ENCODE measurements at places on chromosomes 4 and X.

DNA sequence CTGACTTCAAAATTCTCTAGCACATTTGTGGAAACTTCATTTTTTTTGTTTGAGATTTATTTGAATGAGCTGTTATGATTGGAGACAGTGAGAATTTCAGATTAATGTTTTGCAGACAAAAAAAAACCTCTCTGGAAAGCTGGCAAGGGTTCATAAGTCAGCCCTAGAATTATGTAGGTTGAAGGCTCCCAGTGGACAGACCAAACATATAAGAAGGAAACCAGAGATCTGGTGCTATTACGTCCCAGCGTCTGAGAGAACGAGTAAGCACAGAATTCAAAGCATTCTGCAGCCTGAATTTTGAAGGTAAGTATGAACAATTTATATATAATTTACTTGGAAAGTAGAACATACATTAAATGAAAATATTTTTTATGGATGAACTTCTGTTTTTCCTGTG, at the start of gene AGTR2:
TSS of gene AGTR2 (plus strand) at position 234 of the 400 bp plus-strand sequence. CDS start 1,537 bp downstream, outside the sequence.
- DNase-seq, result no peak

GRCh38 chr4:24472161-24472510, 112.2 kb downstream of the DHX15 start:
- DNase-seq, result no peak

DNA sequence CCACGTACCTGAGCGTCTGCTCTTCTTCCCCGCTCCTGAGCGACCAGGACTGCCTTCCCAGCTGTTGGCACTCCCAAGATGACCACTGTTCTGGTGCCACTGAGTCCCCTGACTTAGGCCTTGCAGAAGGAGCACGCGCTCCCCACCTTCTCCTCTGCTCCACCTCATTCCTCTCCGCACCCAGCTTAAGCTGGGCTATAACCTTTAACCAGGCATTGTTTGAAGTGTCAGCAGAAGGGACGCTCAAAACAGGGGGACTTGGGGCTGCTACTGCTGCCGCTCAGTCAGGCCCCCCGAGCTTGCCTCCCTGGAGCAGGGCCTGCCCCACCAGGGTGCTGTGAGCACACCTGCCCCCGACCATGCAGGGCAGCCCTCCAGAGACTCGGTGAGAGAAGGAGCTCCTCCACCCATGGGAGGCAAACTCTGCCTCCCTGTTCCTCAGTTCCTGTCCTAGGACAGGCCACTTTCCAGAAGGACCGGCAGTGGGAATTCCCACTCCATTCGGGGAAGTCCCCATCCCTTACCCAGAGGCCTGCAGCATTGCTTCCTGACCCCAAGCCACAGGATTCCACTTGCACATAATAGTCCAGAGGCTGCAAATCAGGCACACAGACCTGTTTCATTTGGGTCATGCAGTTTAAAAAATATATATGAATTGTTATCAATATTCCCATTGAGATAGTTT, 99.7 kb upstream of the ENPP6 start:
- no peak for DNase-seq

GRCh38 chrX:24999511-24999910, 16.3 kb downstream of the ARX start:
- no peak for DNase-seq

DNA sequence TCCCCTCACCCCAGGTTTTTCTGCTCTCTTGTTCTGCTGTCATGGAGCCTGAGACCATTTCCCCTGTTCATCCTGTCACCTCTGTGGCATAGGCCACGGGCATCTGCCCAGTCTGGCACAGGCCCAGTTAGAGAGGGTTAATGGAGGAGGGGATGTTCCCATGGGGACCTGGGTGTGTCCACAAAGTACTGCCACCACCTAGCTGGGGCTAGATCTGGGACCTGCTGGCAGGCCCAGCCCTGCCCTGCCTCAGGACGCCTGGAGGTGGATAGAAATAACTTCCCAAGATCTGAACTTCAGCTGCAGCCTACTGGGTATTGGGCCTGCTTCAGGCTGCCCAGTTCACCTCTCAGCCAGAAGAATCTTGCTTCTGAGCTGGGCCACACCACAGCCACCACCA, 13.5 kb downstream of the EFNB1 start:
- DNase-seq, result no peak

DNA sequence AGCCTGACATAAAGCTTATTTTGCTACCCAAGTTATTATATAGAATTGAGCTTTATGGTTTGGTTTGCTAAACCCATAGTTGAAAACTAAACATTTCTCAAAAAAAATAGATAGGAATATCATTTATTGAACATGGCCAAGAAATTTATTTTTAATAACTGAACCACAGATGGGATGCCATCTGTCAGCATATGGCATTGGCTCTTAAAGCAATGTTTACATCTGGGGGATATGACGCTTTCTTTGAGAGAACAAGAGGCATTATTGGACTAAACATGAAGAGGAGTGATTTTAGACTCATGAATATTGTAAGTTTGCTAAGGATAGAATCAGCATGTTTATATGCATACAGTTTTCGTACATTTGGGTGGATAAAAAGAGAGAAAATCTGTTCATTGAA, 132.6 kb upstream of the SLIT2 start:
- DNase-seq, result no peak

DNA sequence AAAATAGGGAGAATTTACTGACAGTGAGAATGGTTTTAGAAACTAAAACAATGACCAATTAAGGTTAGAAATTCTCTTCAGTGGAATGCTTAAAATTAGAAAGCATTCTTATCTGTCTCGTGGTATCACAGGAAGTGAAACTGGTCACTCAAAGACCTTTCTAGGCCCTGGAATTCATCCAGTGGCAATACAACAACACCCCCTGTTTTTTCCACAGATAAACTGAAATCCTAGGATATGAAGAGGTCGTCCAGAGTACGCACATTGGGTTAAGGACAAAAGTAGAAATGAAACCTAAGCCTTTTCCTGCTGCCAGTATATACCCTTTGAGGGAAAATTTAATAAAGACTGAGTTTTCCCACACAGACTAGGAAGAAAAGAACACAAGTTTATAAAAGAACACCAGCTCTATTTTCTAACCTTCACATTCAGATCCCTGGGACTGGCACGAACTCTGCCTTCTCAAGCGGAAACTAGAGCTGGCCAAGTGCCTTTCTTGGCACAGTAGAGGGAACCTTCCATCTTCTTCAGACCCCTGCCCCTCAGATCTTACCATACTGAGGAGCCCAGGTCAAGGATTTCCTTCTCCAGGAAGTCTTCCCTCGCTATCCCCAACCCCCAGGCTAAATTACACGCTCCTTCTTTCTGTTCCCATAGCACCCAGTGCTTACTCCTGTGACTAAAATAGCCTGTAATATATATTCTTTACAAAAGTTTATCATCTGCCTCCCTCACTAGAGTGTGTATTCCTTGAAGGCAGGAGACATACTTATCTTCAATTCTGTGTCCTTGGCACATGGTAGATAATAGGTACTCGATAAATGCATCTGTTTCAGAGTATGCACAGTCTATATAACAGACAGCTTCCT, 16.9 kb downstream of the LHFPL1 start:
- DNase-seq, result no peak

DNA sequence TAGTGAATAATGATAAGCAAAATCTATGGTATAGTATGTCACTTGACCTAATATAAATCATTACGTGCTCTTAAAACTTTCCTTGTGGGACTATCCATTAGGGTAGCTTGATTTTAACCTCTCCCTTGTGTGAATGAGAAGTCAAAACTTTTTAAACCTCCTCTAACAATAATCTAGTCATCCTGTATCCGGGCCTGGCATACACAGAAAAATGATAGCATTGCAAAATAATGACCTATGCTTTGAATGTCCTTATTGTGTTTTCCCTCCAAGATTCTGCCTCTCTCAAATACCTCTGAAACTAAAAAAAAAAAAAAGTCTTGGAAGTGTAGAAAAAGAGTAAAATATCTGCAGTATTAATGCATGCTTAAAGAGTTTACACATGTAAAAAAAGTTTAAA, 250.0 kb upstream of the NDST3 start:
- DNase-seq, result no peak

DNA sequence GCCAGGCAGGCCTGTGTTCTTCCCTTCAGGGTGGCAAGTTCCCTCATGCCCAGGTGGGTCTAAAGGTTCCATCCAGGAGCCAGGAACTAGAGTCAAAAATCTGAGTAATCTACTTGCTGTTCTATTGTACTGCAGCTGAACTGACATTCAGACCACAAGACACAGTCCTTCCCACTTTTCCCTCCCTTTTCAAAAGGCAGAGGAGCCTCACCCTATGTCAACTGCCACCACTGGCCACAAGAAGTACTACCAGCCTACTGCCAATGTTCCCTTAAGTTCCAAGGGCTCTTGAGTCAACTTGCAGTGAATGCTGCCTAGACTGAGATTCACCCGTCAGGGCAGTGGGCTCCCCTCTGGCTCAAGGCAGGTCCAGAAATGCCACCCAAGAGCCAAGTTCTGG, 133.5 kb downstream of the FAM47B start:
- no peak for DNase-seq

GRCh38 chr4:143597276-143597675, 83.8 kb downstream of the SMARCA5 start:
- no peak for DNase-seq

DNA sequence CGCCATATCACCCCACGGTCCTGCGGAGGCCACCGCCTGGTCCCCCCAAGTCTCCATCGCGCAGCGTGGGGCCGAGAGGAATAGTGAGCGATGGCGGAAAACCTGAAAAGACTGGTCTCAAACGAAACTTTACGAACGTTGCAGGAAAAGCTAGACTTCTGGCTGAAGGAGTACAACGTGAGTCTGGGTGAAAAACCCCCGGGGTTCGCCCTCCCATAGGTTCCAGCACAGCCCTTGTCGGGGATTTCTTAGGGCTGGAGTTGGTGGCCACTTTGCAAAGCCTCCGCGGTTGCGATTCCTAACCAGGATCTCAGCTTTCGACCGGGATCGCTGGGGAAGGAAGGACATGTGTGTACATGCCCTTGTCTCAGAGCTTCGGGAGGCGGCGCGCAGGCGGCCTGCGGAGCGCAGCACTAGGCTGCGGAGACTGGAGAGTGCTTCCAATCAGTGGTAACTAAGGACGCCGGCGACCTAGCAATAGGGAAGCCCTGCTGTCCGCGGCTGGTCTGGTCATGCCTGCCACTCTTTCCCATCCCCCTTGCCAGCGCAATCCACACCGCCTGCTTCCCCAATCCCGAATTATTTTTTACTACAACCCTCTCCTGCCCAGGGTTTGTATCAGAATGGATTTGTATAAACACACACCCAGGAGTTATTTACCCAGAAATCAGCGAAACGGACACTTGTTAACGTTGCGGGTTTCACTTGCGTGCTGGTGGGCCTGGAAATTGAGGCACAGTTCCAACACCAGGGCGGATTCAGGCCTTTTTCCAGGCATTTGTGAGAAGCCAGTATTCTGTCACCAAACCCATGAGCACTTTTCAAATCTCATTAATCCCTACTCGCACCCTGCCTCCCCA, 741 bp downstream of the SPATA18 start:
- DNase-seq, result no peak

GRCh38 chr4:126533146-126533805, 1099.5 kb upstream of the INTU start:
- no peak for DNase-seq

- no peak for DNase-seq
Observed at GRCh38 chr4:11489453-11490083, 60.9 kb upstream of the HS3ST1 start.

DNA sequence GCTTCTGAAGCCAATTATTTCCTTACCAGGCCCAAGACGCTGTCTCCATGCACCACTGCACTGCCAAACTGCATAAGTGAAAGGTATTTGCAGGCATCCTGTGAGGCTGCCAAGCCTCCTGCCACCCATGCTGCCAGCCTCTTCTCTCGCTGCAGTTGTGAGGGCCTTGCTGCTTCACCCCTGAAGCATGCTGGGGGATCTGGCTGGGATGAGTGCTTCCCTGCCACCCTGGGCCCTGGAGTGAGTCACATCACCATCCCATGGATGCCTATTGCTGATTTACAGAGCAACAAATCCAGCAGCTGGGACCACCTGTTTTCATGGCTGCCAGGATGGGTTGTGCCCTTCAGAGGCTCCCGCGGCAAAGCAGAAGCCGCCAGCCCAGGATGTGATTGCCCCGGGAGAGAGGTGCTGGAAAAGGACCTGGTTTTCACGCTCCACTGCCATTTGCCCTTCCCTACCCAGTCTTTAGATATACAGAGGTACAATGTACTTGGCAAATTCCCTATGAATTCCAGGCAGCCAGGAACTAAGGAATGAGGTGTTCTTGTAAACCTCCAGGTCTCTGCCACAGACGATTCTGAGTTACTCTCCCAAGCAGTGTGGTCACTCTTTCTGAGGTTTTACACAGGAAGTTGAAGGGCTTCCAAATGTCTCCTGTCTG, 41.5 kb upstream of the PTCHD1 start:
- DNase-seq, result no peak

- DNase-seq, result no peak
Observed at GRCh38 chr4:38855466-38855865, 1.2 kb downstream of the TLR6 start.

DNA sequence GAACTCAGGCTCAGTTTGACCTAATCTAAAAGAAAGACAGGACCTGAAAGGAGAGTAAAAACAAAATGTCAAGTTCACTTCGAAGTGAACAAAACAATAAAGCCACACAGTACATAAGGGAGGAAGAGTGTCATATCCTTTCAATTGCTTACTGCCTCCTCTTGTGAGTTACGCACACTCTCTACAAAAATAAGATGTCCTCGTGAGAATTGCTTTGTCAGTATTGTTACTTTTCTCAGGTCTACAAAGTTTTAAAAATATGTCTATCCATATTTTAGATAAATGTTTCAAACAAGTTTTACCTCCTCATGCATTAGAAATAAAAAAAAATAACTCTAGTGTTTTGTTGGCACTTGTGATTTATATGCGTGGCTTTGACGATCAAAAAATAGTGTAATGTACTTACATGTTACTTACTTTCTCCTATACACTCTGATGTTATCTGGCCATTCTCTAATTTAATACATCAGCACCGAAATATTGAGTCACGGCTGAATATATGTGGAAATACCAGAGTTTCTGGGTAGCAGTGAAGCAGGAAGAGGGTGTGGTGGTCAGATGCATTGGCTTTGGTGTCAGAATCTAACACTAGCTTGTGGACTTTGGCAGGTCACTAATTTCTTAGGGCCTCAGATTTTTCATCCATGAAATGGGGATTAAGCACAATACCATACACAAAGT, 8.1 kb upstream of the MRPL1 start:
- DNase-seq, result no peak

Data from vagina (tissue), 2 donors.